Body of pancreas (tissue), 4 donors: ENCODE measurements at places on chromosomes 5 and 9. TPM values are rescaled to one million over a fixed set of nuclear protein-coding genes. Genes with fewer than 3 reads are reported as not detected.

The PCDHA11 gene
- total RNA-seq = 4.9 TPM

The NTMT1 gene
- total RNA-seq = 11.2 TPM

The HRH2 gene
- 0.78 TPM for total RNA-seq

The LRRC19 gene
- total RNA-seq = not detected

The NR4A3 gene
- total RNA-seq = 8.9 TPM

The FGF1 gene
- total RNA-seq = not detected

The UBE2QL1 gene
- 0.78 TPM for total RNA-seq

DNA sequence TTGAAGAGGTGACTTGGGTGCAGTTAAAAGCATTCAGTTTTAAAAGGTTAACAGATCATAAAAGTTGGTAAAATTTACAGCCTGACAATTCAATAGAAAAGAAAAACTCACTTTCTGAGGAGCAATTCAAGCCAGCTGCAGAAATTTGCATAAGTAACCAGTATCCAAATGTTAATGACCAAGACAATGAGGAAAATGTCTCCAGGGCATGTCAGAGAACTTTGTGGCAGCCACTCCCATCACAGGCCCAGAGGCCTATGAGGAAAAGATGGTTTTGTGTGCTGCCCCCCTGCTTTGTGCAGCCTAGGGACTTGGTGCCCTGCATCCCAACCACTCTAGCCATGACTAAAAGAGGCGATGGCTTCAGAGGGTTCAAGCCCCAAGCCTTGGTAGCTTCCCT lies 1406.5 kb upstream of the ACO1 start:
- no peaks in the 10 kb centered on the region for H3K4me1 ChIP-seq
- H3K27me3 ChIP-seq = no peaks in the 10 kb centered on the region
- no peak overlapping the region for H3K27ac ChIP-seq
- DNase-seq = no peak

- H3K4me3 ChIP-seq = peak overlapping the region; percentile 17
- peaks cover 29% of the 10 kb centered on the region for H3K4me1 ChIP-seq
- H3K36me3 ChIP-seq = no peaks in the 10 kb centered on the region
- no peaks in the 10 kb centered on the region for H3K27me3 ChIP-seq
- H3K27ac ChIP-seq = no peak overlapping the region
Measured at GRCh38 chr5:43192558-43193180, 644 bp downstream of the NIM1K start.

DNA sequence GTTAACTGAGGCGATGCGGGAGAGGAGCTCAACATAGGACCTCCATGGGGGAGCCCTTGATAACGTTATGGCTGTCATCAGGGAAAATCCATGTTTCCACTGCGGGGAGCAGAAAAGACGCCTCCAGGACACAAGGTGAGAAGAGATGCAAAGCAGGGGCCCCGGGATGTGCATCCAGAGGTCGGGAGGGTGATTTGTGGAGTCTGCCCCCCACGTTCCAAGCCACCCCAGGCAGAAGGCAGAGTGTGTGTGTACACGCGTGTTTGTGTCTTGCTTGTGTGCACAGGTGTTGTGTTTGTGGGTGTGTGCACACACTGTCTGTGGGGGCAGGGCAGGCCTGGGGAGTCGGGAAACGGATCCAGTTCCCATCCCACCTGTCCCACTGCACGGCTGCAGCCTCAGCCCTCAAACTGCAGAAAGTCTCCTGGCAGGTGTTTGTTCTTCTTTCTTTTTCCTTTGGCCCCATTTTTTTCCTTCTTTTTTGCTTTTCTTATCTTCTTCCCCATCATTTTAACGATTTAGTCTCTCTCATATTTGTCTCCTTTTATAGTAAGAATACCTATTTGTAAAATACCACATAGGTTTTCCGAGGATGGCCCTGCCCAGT lies 17.4 kb upstream of the PLEKHG4B start:
- H3K36me3 ChIP-seq = no peaks in the 10 kb centered on the region
- no peaks in the 10 kb centered on the region for H3K27me3 ChIP-seq
- no peak for DNase-seq
- no peak overlapping the region for H3K4me3 ChIP-seq

DNA sequence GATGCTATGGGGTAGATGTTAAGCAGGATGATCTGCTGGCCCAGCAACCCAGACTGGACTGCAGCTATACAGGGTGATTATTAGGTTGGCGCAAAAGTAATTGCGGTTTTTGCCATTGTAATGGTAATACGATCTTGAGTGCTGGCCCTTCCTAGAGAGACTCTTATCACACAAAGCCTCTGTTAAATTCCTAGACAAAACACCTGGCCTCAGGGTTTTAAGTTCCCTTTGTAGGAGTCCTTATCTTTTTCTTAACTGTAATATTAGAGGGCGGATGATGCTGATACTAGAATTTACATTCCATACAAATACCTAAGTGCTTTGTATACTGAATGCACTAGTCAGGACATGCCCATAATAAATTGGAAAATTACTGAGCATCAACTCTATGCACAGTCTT lies 222.2 kb downstream of the NDUFS4 start:
- no peak for DNase-seq
- H3K4me3 ChIP-seq = no peak overlapping the region
- H3K4me1 ChIP-seq = no peaks in the 10 kb centered on the region
- H3K36me3 ChIP-seq = no peaks in the 10 kb centered on the region
- H3K27me3 ChIP-seq = no peaks in the 10 kb centered on the region

DNA sequence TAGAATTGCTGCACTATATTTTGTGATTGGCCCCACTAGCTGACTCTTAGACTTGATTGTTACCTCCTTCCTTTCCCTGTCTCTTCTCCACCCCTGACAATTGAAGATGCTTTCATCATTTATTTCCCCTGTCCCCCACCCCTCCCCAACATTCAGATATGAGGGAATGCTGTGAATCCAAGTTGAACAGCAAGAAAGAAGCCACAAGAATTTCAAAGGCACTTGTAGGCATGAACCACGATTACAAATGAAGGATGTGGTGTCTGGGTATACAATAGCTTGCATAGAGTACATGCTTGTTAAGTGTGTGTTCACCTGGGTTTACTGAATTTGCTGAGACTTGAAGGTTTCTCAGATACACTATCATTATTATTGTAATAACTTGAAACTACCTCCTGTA lies 78.3 kb upstream of the TRIO start:
- no peak for DNase-seq
- no peak overlapping the region for H3K4me3 ChIP-seq
- H3K4me1 ChIP-seq = no peaks in the 10 kb centered on the region
- H3K27me3 ChIP-seq = no peaks in the 10 kb centered on the region
- H3K36me3 ChIP-seq = no peaks in the 10 kb centered on the region

GRCh38 chr5:57302643-57303042 lies 128.8 kb downstream of the GPBP1 start:
- H3K4me3 ChIP-seq = no peak overlapping the region
- no peak for DNase-seq
- H3K27ac ChIP-seq = no peak overlapping the region
- H3K36me3 ChIP-seq = no peaks in the 10 kb centered on the region

DNA sequence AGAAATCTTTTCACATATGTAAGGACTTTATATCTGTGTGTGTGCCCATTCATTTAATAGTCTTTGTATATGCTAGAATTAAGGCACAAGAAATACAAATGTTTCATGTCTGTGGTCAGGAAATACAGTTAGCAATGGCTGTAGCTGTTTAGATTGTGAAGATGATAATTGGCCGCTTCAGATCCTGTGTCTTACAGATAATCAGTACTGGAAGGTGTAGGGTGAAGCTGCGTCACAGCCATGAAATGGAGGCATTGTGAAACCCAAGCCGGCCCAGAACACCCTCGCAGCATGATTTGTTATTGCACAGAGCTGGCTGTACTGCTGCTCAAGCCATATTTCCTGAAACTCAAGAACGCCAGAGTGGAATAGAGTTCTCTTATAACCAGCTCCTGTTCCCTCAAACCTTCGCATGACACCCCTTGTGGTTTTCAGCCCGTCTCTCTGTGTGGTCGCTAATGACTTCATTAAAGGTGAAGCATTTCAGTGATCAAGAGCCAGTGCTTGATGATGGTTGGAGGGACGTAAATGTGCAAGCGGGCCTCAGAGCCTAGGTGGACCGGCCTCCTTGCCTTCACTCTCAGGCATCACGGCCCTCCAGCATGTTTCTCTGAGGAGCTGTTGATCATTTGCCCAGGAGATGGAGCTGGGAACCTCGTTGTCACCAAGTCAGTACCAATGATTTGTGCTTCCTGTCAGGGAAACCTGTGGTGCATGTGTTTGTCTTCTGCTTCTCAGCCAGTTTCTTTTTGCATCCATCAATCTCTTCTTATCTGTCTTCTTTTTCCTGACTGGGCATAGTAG lies 80.1 kb downstream of the F2RL2 start:
- no peaks in the 10 kb centered on the region for H3K36me3 ChIP-seq
- peak overlapping the region; percentile 64 for H3K27ac ChIP-seq
- no peaks in the 10 kb centered on the region for H3K27me3 ChIP-seq

GRCh38 chr9:136372561-136373299 lies 739 bp downstream of the CARD9 start:
- no peak overlapping the region for H3K4me3 ChIP-seq
- H3K27me3 ChIP-seq = no peaks in the 10 kb centered on the region
- peak; percentile 65 for DNase-seq
- H3K36me3 ChIP-seq = no peaks in the 10 kb centered on the region

DNA sequence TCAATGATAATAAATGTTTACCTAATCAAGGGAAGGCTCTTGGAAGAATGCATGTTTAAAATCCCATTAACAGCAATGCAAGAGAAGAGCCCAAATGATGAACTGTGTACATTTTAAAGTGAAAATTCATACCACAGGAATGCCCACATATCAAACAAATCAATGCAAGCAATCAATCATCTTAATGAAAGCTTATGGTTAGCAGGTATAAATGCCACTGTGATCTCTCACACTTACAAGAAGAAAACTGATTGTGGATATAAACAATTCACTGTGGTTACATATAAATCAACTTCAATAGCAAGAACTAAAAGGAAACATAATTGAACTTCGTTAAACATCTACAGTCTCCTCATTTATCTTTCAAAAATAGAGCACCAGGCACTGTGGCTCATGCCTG lies 161.0 kb upstream of the RORB start:
- no peaks in the 10 kb centered on the region for H3K36me3 ChIP-seq
- H3K27me3 ChIP-seq = no peaks in the 10 kb centered on the region
- DNase-seq = no peak
- H3K4me1 ChIP-seq = peaks cover 11% of the 10 kb centered on the region
- H3K4me3 ChIP-seq = no peak overlapping the region

- no peaks in the 10 kb centered on the region for H3K27me3 ChIP-seq
- DNase-seq = no peak
- no peaks in the 10 kb centered on the region for H3K36me3 ChIP-seq
- H3K4me1 ChIP-seq = no peaks in the 10 kb centered on the region
- H3K27ac ChIP-seq = no peak overlapping the region
Measured at GRCh38 chr5:74340476-74340875, 300.1 kb downstream of the ENC1 start.

GRCh38 chr5:162485666-162486292 lies 418.2 kb downstream of the GABRG2 start:
- no peaks in the 10 kb centered on the region for H3K27me3 ChIP-seq
- no peaks in the 10 kb centered on the region for H3K4me1 ChIP-seq
- no peak for DNase-seq
- no peaks in the 10 kb centered on the region for H3K36me3 ChIP-seq
- no peak overlapping the region for H3K27ac ChIP-seq
- H3K4me3 ChIP-seq = no peak overlapping the region

- H3K4me3 ChIP-seq = no peak overlapping the region
- DNase-seq = no peak
Measured at GRCh38 chr9:3960661-3961144, 339.2 kb downstream of the GLIS3 start.

GRCh38 chr5:177089127-177089526 lies 2.4 kb downstream of the FGFR4 start:
- DNase-seq = no peak
- peaks cover 56% of the 10 kb centered on the region for H3K4me1 ChIP-seq
- H3K27me3 ChIP-seq = no peaks in the 10 kb centered on the region

DNA sequence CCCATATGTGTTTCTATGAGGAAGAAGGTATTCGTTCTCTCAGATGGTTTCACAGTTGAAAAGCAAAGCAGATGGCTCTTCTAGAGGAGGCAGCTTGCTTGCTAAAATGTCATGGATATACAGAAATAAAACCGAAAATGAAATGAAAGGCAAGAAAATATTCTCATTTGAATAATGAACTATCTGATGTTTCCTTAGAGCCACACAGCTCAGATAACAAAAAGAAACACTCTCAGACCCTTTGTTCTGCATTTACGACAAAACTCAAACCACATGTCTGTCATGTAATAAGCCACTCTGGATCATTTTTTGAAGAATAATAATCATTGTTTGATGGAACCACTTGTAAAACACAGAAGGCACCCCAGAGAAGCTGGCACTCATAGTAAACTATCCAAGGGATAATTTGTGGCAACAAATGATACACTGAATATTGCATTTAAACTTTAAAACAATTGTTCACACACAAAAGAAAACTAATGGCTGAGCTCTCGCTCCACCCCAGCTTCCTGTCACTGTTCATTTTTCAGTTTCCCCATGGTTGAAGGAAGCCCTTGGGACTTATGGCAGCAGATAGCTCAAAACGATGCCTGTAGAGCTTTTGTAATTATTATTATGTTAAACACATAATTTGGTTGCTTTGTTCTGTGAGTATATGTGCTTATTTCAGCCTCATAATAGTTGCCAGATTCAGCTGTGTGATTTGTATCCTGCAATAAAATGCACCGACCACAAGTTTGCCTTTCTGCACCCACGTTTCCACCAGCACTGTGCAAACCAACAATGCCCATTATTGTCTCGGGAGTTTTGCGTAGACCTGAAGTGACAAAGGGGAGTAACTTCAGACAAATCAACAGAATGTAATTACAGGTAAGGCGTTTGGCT lies 256.0 kb downstream of the TMEM167A start:
- no peaks in the 10 kb centered on the region for H3K27me3 ChIP-seq
- H3K27ac ChIP-seq = no peak overlapping the region
- H3K36me3 ChIP-seq = no peaks in the 10 kb centered on the region
- no peaks in the 10 kb centered on the region for H3K4me1 ChIP-seq
- no peak for DNase-seq
- no peak overlapping the region for H3K4me3 ChIP-seq

DNA sequence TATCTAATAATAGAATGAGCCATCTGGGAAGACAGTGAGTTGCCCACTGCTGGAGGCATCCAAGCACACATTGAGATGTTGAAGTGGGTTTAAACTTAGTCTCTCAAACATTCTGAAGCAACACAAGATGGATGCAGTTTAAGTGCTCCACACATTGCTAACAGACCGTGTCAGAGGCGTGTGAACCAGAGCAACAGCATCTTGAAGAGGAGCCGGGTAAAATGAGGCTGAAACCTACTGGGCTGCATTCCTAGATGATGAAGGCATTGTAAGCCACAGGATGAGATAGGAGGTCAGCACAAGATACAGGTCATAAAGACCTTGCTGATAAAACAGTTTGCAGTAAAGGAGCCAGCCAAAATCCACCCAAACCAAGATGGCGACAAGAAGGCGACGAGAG lies 73.5 kb upstream of the TMEM215 start:
- no peak overlapping the region for H3K27ac ChIP-seq
- H3K36me3 ChIP-seq = no peaks in the 10 kb centered on the region
- no peaks in the 10 kb centered on the region for H3K27me3 ChIP-seq
- DNase-seq = no peak

GRCh38 chr5:6311568-6312501 lies 66.5 kb downstream of the MED10 start:
- peaks cover 2% of the 10 kb centered on the region for H3K4me1 ChIP-seq
- no peak overlapping the region for H3K4me3 ChIP-seq
- H3K36me3 ChIP-seq = no peaks in the 10 kb centered on the region
- no peak overlapping the region for H3K27ac ChIP-seq

GRCh38 chr9:77803423-77803822 lies 155.3 kb upstream of the GNA14 start:
- no peak for DNase-seq
- no peak overlapping the region for H3K4me3 ChIP-seq
- peaks cover 6% of the 10 kb centered on the region for H3K4me1 ChIP-seq
- no peak overlapping the region for H3K27ac ChIP-seq
- H3K36me3 ChIP-seq = no peaks in the 10 kb centered on the region
